ENCODE measurements at places on chromosomes 12 and 14.
A peak's percentile ranks its signal among the peaks of the same experiment; 100 is the strongest.

- no peak for DNase-seq
These were observed 45.7 kb downstream of the TEAD4 start for GRCh38 chr12:3004655-3005565.

DNA sequence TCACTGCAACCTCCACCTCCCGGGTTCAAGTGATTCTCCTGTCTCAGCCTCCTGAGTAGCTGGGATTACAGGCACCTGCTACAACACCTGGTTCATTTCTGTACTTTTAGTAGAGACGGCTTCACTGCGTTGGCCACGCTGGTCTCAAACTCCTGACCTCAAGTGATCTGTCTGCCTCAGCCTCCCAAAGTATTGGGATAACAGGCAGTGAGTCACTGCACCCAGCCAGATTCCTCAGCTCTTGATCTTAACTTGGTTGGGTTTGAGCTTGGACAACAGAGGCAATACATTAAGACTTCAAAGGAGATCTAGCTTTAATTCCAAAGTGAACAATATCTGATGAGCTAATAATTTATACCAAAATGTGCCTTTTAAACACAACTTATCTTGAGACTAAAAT, 5.6 kb downstream of the DAZAP2 start:
- DNase-seq = peak; percentile 40

DNA sequence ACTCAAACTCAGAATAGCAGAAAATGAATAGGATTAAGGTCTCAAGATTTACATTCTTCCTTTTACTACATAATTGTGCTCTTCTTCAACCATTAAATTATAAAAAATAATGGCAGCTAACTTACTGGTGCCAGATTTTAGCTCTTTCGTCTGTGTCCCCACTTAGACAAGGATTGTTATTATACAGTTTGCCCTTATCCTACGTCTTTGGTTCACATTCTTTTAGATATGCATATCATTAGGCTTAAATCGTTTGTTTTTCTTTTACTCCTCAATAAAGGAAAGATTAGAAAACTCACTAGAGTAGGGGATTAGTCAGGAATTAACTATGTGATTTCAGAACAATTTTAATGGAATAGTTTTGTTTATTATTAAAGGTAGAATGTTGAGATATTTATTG, 129.6 kb upstream of the GARIN2 start:
- peak; percentile 23 for DNase-seq

DNA sequence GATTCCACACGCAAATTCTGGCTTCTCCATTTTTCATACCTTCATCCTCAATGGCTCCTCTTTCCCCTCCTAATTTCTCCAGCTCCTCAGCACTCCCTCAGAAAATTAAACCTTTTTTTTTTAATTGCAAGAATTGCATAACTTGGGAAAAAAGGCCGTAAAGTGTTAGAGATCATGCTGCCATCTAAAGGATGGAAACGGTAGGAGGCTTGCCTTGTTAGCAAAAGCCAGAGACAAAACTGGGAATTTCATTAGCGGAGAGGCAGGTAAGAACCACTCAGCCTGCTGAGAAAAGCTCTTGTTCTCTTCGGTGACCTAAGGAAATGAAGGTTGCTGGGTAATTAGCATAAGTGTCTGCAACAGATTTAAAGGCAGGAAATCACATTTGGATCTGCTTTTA, 204.3 kb downstream of the AEBP2 start:
- DNase-seq = peak; percentile 68

DNA sequence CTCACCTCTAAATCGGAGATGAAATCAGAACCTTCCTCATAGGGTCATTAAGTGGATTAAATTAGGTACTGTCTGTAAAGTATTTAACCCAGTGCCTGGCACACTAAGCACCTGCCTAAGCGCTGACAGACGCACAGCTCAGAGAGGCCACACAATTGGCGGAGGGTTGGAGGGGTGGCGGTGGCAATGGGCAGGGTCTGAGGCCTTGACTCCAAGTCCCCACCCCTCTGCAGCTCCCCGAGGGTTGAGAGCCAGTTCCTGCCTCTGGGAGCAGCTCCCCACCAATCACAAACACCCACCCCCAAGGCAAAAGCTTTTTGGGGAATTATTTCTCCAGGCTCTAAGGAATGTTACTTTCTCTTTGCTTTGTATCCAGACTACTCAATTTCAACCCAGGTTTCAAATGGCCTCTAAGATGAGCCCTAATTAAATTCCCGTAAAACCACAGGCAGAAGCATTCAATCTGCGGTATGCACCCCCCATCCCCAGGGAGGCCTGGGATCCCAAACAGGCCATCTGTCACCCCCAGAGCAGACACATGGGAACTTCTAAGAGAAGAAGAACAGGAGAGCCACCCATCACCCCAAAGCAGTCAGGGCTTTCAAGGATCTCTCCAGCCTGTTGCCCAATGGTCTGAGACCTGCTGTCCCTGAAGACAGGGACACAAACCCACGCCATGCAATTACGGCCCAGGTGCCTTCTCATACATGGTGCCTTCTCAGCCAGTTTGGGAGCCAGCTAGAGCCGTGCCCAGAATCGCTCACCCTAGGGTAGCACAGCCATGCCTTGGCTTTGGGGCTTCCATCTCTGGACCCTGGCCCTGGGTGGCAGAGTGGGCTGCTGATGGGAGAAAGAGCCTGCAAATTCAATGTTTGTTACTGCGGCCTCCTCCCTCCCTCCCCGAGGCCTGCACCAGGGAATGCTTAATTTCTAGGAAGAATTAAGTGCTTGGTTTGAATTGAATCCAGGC, 66.1 kb downstream of the CHGA start:
- DNase-seq = no peak

DNA sequence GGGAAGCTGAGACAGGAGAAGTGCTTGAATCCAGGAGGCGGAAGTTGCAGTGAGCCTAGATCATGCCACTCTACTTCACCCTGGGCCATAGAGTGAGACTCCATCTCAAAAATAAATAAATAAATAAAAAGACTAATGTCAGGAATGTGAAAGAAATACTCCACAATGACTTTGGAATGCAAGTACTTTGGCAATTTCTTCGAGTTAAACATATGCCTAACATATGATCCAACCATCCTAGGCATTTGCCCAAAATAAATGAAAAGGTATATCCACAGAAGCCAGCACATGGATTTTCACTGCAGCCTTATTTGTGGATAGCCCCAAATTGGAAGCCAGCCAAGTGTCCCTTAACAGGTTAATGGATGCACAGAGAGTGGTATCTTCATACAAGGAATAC, 357.9 kb upstream of the TMEM132C start:
- no peak for DNase-seq

DNA sequence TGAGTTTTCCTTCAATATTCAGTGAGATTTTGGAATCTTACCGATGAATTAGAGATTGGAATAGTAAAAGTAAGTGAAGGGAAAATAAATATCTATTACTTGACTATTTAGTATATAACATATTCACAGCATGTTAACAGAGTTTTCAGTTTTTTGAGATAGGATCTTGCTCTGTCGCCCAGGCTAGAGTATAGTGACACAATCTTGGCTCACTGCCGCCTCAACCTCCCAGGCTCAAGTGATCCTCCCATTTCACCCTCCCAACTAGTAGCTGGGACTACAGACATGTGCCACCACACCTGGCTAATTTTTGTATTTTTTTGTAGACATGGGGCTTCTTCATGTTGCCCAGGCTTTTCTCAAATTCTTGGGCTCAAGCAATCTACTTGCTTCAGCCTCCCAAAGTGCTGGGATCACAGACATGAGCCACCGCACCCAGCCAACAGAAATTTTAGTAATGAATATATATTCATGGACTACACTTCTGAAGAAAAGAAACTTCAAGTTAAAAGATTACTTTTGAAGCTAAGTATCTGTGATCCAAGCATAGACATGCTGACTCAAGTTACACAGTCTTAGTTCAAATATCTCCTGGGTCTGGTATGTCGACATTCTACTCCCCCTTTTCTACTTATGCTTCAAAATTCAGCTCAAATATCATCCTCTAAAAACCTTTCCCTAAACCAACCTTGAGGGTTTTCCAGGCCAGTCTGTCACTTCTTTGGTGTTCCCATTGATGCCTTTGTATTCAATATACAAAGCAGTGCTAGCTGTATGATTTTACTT, 13.8 kb downstream of the UBE2N start:
- DNase-seq = peak; percentile 80

DNA sequence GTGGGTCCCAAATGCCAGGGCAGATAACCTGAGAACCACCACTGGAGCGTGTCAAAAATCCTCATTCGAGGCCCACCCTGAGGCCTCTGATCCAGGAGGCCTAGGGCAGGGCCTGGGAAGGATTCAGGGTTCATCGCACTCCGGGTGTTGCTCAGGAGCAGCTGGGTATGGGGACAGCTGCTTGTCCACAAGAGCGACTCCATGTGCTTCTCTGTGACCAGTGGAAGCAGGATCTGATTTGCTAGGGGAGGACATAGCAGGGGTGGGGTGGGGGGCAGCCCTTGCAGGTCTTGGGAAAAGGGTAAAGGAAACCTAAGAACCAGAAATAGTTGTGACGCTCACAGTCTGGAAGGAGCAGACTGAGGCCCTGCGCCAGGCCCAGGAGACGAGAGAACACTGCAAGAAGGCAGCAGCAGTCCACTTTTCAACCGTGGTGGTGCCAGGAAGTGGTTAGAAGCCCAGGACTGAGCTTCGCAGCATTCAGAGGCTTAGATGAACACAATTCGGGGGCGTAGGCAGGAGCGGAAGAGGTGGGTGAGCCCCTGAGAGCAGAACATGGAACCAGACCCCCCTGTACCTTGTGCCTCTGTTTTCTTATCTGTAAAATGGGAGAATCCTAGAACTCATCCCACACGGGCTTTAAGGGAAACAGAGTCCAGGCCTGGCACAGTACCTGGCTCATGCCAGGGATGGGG, 33.7 kb downstream of the ITPK1 start:
- no peak for DNase-seq

DNA sequence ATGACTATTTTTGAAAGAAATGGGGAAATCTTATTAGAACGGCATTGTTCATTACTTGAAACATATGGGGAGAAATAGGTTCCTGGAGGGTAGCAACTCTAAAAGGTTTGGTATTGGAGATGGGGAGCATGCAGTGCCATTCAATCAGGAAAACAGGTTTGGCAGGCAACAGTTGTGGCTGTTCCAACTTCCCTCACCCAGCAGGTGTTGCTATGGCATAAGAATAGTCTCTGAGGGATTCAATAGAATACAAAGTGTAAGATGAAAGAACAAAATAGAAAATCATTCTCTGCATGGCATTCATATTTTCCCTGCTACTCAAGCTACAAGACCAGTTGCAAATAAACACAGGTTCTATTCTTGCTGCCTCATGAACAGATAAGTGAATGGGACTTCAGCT, 393.3 kb upstream of the RPL10L start:
- DNase-seq = no peak

GRCh38 chr12:59097876-59098275, 177.6 kb upstream of the LRIG3 start:
- no peak for DNase-seq

DNA sequence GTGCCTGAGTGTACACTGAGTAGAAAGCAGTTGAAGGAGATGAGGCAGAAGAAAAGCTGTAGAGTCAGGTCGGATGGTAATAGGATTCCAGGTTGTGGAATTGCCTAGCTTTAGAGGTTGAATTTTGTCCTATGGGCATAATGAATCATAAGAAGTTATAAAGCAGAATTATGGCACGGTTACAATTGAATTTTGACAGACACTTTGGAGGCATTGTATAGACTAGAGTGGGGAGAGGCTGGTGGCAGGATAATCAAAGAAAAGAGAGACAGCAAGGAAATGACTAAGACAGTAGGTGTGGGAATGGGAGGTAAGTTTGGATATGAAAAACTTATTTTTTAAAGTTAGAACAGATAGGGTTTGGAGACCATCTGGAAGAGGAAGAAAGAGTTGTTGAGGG, 102.6 kb downstream of the NTN4 start:
- DNase-seq = no peak

- DNase-seq = no peak
These were observed 13.7 kb downstream of the MYBPC1 start for GRCh38 chr12:101608301-101609133.

DNA sequence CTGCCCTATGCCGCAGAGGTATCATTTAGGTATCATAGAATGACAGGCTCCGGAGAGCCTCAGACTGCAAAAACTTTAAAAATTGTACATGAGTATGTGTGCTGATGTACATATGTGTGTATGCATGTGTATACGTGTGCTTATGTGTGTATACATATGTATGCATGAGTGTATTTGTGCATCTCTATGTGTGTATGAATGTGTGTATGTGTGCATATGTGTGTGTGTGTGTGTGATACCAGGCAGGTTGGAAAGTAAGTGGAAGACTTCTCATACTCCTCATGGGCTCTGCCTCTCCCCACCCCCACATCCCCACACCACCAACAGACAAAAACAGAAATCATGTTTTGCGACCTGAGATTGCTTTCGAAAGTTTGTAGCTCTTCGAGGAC, 621 bp upstream of the TMEM117 start:
- DNase-seq = peak; percentile 4

DNA sequence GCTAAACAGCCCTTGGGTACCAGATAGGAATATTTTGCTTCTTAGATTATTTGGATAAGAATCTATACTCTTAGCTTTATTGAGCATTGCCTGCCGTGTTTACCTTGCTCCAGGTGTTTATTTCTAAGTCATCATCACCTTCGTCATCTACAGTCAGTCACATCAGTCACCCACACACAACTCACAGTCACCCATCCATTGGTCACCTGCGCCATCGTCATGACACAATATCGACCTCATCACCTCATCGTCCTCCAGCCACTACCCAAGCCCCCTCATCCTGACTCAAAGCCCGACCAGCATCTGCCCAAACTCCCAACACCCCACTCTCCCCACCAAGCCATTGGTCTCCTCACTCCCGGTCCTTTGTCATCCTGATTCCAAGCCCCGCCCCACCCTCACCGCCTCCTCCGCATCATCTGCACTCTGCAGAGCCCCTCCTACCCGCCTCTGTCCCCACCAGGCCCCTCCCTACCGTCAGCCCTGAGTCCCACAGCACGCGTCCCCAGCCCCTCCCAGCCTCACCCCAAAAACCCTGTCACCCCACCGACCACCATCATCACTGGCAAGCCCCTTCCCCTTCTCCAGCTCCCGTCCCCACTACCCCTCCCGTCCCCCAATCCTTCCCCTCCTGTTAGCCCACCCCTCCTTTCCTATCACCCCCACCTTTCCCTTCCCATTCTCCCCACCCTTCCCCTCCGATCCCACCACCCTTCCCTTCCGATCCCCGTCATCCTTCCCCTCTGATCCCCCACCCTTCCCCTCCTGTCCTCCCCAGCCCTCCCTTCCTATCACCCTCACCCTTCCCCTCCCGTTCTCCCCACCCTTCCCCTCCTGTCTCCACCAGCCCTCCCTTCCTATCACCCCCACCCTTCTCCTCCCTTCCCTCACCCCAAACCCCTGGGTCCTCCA, 9.8 kb downstream of the DLK1 start:
- DNase-seq = no peak

DNA sequence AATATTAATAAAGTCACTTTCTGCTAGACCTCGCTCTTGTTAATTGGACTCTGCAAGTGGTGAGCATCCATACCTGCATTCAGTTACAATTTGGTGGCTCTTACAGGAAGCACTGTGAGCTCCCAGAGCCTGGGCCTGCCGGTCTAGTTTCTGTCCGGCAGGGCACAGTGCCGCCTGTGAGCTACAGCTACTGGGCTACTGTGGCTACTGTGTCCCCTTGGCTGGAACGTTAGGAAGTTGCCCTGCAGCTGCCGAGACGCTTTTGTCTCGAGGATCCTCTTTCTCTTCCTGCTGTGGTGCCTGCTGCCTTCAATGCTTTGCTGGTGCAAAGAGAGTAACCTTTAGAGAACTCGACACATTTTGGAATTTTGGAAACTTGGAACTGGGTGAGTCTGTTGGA, 44.6 kb upstream of the PTGDR start:
- no peak for DNase-seq

Measured in IMR-90 (cell line).